ENCODE measurements at places on chromosomes 3 and 15.

- no peak for DNase-seq
Observed at GRCh38 chr3:164351131-164351530, 727.2 kb downstream of the SI start.

- DNase-seq: no peak
Observed at GRCh38 chr3:47783673-47784072, 2.0 kb upstream of the SMARCC1 start.

GRCh38 chr3:31541089-31541488, 8.4 kb downstream of the STT3B start:
- no peak for DNase-seq

DNA sequence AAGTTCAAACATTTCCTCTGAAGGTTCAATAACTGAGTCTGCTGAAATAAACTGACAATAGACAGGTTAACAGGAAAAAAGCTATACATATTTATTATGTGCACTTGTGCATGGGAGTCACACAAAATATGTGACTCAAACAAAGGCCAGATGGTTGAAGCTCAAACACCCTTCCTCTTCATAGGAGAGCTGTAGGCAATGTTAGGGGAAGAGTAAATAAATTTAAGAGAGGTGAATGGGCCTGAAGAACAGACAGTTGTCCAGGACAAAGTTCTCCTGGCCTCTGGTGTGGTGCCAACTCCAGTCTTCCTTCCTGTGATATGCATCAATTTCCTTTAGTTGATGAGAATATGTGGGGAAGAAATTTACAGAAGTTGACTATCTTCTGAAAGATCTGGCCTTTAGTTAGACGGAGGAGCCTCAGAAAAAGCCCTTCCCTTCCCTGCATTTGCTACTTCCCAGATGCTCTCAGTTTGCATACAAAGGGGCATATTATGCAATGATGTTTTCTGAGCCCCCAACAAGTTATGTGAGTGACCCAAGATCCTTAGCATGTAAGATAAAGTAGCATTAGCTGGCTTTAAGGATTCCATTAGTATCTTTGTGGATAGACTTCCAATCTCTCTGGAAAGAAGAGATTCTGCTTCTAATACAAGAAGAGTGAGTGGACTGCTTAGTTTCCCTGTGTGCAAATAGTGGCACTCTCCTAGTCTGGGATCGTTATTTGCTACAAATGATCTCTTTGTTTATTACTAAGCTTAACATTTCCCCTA, 96.4 kb upstream of the IGSF10 start:
- DNase-seq: no peak

DNA sequence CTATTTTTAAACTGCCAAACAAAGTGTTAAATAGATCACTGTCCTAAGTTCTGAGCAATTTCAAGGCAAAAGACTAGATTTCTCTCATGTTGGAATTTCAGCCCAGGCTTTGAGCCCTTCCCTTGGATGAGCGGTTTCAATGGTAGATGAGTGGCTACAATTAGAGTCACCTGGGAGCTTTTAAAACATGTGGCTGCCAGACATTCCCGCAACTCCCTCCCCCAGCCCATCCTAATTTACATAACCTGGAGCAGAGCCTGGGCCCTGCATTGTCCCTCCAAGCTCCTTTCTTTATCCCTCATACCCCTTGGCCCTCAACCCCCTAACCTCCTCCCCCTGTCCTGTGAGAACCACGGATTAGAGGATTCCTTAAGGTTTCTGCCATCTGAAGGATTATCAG, 357.5 kb upstream of the UMPS start:
- DNase-seq: no peak

DNA sequence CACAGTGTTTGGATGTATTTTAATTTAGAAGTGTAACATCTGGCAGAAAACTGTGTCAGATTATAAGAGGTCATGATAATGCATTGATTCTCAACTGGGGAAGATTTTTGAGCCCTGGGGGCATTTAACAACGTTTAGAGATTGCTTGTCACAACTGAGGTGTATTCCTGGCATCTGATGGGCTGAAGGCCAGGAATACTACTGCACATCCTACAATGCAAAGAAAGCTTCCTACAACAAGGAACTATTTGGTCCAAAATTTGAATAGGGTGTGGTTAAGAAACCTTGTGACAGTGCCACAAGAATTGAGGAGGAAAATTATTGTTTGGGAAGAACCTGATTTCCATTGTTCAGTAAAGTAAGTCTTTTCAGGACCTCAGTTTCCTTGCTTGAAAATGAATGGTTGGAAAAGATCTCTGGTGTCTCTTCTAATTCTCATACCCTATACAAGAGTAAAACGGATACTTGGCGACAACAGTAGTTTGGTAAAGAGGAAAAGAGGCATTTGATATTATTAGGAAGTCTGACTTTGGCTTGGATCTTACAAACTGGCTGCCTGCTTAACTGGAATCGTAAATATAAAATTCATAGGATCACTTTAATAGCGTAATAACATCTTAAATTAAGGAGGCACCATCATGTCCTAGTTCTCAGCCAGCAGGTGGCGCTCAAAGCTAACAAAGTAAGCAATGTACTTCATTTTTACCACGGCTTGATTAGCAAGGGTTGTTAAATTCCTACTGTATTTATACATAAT, 4.3 kb downstream of the DAZL start:
- peak; percentile 83 for DNase-seq

DNA sequence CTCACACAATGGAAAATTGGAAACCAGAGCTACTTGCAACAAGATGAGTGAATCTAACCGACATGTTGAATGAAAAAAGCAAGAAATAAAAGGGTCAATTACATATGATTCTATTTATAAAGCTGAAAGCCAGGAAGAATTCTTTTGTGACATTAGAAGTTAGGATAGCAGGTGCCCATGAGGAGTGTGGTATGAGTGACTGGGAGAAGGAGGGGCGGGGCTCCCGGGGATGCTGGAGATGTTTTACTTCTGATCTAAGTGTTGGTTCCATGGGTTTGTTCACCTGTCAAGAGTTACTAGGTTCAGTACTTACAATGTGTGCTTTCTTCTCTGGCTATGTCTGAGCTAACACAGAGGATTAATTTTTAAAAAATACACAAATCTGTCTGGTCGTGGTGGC, 60.8 kb downstream of the NSMCE3 start:
- DNase-seq: no peak

DNA sequence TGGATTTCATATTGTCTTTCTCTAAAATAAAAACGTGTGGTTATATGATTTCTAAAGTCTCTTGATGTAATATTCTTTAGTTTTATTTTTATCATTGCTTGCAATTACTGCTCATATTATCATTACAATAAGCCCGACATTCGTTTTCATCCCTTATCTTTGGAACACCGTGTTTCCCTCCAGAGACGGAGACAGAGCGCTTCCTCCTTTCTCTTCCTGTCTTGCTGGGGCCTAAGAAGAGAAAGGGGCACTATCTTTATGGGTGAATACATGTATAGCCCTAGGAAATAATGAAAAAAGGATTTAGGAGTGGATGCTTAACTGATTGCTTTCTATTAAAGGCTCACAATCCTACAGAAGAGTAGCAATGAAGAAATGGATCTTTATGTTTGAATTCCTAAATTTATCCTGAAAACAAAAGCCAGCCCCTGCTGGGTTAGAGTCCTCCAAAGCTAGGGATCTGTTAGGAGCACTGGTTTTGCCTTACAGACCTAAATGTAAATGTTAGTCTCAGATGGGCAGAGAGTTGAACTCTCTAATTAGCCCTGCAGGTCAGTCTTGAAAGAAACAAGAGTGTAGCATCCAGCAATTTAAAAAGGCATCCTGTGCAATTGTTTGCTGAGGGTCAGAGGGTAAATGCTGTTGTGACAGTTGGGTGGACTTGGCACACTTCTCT, 145.1 kb downstream of the TP63 start:
- DNase-seq: no peak

DNA sequence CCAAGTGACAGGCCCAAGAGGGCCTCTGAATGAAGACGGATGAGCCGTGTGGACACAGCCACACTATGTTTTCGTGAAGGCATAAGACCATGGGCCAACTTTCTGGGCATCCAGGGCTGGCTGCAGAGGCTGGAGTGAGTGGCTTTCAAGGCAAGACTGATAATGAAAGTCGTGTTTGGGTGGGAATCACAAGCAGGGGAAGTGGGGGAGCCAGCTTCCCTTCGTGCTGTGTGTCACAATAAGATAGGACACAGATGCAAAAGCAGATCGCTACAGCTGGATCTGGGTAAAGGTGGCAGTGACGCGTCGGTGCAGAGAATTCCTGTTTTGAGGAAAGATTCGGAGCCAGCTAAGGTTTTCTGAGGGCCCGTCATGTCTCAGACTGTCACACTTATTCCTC, 309.8 kb upstream of the CTDSPL start:
- no peak for DNase-seq

GRCh38 chr3:27165321-27165721, 203.9 kb downstream of the NEK10 start:
- no peak for DNase-seq

DNA sequence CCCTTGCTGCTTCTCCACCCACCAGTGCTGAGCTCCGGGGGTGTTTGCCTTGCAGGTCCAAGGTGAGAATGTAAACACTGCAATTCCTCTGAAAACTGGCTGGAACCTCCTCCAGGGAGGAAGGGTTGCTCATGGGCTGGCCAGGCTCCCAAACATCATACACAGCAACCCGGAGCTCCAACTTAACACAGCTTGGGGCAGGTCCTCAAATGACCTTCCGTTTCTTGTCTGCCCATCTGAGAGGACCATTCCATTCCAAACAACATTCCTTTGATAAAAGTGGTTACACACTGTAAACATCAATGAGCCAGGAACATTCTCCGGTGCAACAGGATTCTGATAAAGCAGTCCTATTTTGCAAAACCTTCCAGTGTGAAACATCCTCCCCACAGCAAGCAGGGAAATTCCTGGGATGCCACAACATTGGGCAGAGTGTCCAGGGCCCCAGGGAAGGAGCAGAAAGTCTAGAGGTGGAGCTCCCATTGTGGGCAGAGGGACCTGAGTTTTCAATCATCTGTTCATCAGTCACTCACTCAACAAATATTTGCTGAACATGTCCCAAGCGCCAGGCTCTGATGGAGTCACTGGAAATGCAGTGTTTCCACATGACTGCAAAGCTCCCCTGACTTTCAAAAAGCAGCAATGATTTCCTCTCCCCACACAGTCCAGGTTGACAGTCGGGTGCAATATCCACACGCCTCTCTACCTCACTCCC, 7.3 kb upstream of the HEG1 start:
- no peak for DNase-seq

DNA sequence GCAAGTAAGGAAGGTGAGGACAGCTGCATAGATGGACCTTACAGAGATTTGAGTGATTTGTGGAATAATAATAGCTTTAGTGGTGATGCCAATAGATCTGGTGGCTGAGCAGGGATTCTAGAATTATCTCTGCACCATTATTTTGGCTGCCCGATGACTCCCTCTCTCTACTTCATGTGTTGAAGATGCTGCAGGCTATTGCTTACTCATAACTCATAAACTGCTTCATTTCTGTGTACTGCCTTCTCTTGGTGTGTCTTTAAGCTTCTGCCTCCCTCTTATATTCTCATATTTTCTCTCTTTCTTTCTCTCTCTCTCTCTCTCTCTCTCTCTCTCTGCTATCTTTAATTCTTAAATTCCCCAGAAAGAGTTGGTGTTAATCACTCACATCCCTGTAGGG, 256.0 kb upstream of the TRIM42 start:
- no peak for DNase-seq

DNA sequence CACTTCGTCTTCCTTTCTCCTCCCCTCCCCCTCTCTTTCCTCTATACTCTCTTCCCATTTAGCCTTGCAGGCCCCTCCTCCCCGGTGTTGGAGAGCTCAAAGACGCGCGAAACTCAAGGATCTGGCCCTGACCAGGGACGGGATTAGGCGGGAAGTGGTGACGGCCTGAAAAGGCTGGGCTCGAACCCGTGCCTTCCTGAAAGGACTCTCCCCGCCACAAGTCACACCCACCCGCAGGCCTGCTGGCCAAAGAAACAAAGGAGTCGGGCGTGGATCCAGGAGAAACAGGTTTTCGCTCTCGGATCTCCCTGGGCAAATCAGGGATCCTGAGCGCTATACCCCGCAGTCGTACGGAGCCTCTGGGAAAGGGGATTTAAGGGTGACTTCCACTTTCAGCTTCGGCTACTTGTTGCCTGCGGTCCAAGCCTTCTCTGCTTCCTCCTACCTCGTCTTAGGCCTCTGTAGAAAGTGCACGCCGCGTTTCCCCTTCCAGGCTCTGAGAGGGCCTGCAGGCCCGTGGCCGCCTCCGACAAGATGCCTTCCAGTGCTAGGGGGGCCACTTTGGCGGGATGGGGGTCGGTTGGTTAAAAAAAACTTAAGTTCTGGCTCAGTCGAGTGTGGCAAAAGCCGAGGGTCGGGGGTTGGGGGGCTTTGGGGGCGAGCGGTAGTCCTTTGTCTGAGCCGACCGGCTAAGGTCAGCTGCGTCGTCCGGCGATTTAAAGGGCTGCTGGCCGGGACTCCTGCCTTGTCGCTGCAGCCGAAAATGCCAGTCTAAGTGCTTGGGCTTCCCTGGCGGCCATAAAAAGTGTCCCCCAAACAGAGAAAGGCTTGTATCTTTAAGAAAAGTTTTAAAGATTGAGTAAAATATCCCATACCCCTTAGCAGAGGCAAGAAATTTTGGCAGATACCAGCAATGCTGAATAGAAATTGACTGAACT, 8.2 kb downstream of the ZIC4 start:
- DNase-seq: no peak

DNA sequence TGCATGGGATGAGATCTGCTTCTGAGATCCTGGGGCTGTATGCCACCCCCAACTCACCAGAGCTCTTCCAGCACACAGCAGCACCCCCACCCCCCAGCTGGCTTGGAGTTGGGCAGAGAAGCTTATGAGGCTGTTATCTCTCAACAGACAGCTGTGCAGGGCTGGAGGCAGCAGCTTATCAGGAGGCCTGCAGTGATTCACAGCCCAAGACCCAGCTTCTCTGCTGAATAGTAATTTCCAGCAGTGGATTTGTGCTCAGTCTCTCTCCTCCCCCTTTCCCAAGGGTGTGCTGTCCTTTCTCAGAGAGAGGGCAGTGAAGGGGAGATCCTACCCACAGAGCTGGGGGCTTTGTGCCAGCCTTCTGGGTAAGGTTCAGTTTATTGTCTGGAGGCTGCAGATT, 2.1 kb downstream of the RPP25 start:
- no peak for DNase-seq

- peak; percentile 20 for DNase-seq
Observed at GRCh38 chr3:171772427-171773056, 37.7 kb downstream of the PLD1 start.

GRCh38 chr15:65533057-65533756, 2.9 kb downstream of the HACD3 start:
- no peak for DNase-seq

- DNase-seq: no peak
Observed at GRCh38 chr15:61381501-61381900, 152.4 kb upstream of the RORA start.

- DNase-seq: no peak
Observed at GRCh38 chr15:77474310-77474988, 53.8 kb downstream of the HMG20A start.

GRCh38 chr3:137767538-137768360, 3.6 kb downstream of the SOX14 start:
- DNase-seq: no peak

GRCh38 chr3:49531218-49531617, 23.1 kb upstream of the BSN start:
- no peak for DNase-seq

GRCh38 chr3:169841171-169841570, 28.5 kb upstream of the LRRC34 start:
- no peak for DNase-seq
